ENCODE measurements at places on chromosomes 16 and 17. TPM values are rescaled to one million over a fixed set of nuclear protein-coding genes. Genes with fewer than 3 reads are reported as not detected.

DNA sequence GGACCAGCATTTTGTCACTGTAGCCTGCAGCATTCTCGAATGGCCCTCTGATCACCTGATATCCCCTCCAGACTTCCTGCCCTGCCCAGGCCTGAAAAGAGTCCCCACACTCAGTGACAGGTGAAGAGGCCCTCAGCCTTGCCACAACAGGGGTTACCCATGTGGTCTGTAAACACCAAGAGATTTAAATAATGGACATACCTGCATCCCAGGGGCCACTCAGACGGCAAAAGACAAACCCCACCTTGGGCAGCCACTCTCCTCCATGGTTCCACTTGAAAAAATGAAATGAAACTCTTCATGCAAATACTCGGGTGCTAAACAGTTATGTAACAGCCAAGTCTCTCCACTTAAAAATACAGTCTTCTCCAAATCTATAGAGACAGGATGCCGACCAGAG, 22.9 kb upstream of the PECAM1 start:
- no peak for DNase-seq

DNA sequence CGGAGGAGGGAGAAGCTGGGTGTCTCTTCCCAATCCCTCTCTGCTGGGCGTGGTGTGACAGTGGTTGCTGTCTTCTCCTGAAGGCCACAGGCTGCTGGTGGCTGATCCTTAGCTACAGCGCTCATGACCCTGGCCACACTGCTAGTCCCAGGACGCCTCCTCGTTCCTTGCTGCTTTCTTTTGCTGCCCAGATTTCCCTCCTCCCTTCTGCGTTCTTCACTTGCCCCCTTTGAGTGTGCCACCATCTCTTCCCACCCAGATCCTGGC, 90.1 kb downstream of the MRC2 start:
- no peak for DNase-seq

- no peak for DNase-seq
Observed at GRCh38 chr17:3571043-3571900, 13.7 kb upstream of the TRPV3 start.

DNA sequence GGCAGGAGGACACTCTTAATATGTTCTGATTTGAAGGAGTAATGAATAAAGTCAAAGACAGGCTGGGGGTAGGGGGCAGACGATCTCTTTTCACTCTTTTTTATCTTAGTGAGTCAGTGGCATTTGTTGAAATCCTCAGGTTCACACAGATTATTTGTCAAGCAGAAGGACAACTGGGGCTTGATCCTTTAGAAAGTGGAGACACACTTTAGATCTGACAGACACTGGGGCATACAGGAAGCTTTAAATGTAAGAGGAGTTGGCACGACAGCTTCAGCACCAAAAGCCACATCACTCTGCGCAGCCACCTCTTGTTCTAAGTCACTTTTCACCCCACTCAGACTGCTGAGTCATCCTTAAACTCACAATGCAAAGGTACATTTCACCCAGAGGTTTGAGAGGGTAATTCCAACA, 121.5 kb downstream of the STXBP4 start:
- DNase-seq, result no peak

- DNase-seq, result peak; percentile 87
Observed at GRCh38 chr17:38508954-38509771, 80.9 kb downstream of the ARHGAP23 start.

OR4D1 gene
- not detected for total RNA-seq
